Sigmoid colon (tissue), 7 donors: ENCODE measurements at places on chromosomes 7 and 10.

DNA sequence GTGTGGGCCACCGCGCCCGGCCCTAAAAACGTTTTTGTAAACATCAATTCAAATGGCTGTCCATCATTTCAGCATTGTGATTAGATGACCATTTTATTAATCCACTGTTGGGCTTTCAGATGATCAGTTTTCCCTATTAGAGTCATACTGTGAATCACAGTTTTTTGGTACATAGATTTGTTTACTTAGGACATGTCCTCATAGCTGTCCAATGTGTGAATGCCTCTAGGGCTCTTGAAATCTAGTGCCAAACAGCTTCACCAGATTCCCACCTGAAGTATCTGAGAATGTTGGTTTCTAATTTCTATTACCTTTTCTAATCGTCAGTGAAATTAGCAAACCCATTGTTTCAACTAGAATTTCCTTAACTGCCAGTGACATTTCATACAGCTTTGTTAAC, 66.8 kb downstream of the UPF2 start:
- DNase-seq: no peak

- no peak for DNase-seq
Measured at GRCh38 chr10:31549896-31550295, 230.9 kb downstream of the ZEB1 start.

GRCh38 chr7:99171731-99172130, 27.8 kb upstream of the SMURF1 start:
- DNase-seq: no peak

DNA sequence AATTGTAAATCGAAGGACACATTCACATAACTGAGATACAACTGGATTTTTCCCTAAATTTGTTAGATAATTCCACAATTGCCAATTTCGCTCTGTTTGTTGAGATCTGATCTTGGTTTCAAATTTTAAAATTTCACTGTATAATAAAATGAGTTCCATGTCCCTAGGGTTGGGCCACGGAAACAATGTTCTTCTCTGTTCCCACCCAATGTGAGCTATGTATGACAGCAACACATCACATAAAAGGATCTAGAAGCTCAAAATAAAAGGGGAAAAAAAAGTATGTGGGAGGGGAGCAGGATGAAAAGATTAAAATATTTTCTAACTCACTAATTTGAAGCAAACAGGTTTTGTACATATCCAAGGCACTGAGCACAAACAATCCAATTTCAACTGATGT, 287.8 kb upstream of the MKLN1 start:
- no peak for DNase-seq

GRCh38 chr7:32068411-32069101, 1.7 kb downstream of the PDE1C start:
- DNase-seq: no peak
